Liver (tissue), 10 donors: ENCODE measurements at places on chromosomes 5 and 9. TPM values are rescaled to one million over a fixed set of nuclear protein-coding genes. Genes with fewer than 3 reads are reported as not detected.

GRCh38 chr5:151051931-151052608, 28.8 kb downstream of the TNIP1 start:
- no peak for DNase-seq
- H3K27ac ChIP-seq: no peak overlapping the region
- no peaks in the 10 kb centered on the region for H3K27me3 ChIP-seq

- no peak for DNase-seq
- H3K27me3 ChIP-seq: no peaks in the 10 kb centered on the region
- H3K4me3 ChIP-seq: no peak overlapping the region
- H3K4me1 ChIP-seq: no peaks in the 10 kb centered on the region
- H3K27ac ChIP-seq: no peak overlapping the region
These were observed 42.4 kb upstream of the LRRC70 start for GRCh38 chr5:62536232-62536631.

GRCh38 chr5:170200876-170201275, 31.9 kb upstream of the C5orf58 start:
- H3K27me3 ChIP-seq: no peaks in the 10 kb centered on the region
- DNase-seq: no peak
- no peak overlapping the region for H3K27ac ChIP-seq
- H3K4me3 ChIP-seq: no peak overlapping the region
- no peaks in the 10 kb centered on the region for H3K4me1 ChIP-seq
- H3K36me3 ChIP-seq: no peaks in the 10 kb centered on the region

DNA sequence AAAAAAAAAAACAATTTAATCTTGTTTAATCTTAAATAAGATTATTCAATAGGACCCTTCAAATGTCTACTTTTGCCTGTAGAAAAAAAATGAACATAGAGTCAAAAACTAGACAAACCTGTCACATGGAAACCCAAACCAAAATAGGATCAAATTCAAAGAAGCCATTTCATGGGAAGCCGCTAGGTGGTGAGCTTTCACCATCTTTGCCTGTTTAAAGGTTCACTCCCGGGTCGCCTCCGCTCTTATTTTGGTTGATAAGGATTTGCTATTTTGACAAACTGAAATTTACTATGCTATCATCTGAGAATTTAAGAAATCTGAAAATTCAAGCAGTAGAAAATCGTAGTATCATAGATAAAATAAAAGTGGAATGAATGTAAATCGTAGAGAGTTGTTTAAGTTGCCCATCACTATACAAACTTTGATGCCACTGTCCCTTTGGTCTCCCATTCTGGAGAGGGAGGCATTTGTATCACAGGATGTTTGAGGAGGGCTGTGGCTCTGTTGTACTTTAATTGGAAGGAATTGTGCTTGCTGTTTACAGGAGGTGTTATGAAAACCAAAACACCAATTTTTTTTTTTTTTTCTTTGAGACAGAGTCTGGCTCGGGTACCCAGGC, 43.5 kb upstream of the DNAH5 start:
- no peak overlapping the region for H3K4me3 ChIP-seq
- no peaks in the 10 kb centered on the region for H3K4me1 ChIP-seq
- H3K27me3 ChIP-seq: no peaks in the 10 kb centered on the region
- peak; percentile 39 for DNase-seq
- H3K36me3 ChIP-seq: no peaks in the 10 kb centered on the region

The EFNA5 gene
- 0.14 TPM for polyA plus RNA-seq

The CNTNAP3B gene
- 1.9 TPM for polyA plus RNA-seq
